ENCODE measurements at places on chromosomes 12 and 14.

DNA sequence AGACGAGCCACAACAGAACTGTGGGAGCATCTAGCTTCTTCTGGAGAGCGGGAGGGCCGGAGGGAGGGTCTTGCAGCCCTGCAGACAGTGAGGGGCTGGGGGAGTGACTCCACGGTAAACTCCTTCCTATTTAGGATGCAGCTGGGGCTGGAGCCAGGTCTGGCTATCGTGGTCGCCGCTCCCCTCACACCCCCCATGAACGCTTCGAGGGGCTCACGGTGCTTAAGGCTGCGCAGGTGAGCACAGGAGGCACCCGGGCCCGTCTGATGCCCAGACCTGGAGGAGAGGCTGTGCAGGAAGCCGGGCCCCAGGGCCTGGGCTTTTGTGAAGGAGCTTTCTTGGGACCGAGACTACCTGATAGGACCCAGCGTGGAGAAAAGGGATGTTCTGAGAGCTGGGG lies 3.9 kb upstream of the GNB3 start:
- DNase-seq, result no peak

- no peak for DNase-seq
Measured at GRCh38 chr12:70241845-70242244, 1.4 kb upstream of the CNOT2 start.

- no peak for DNase-seq
Measured at GRCh38 chr14:67239582-67239981, 1.7 kb upstream of the PALS1 start.

DNA sequence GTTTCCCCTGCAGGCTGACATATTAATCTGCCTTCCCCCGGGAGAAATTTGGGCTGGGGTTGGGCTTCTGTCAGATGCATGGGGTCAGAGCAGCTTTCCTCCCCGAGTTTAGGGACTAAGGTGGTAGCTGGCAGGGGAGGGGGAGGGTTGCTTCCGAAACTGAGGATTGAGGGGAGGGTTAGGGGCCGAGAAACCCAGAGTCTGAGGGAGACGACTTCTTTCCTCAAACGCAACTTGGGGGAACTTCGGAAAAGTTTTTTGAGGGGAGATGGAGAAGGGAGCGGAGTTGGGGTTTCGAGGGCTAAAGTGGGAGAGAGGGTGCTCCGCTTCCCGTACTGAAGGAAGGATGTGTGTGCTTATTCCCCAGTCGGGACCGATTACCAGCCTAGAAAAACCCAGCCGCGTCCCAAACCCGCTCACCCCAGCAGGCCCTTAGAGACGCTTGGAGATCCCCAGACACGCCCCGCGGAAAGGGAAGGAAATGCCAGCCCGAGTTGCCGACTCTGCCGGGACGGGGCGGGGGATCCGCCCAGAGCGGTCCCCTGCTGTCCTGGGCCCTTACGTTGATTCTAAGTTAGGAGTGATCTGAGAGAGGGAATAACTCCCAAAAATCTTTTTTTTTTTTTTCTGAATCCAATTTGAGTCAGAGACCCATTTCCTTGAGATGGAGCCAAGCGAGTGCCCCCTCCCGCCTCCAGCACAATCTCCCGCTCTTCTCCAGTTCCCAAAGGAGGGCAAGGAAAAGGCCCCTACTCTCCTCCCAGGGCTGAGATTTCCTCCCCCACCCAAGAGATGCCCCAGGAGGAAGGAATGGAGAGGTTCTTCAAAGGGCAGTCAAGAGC lies 61.9 kb downstream of the SMUG1 start:
- DNase-seq, result no peak

DNA sequence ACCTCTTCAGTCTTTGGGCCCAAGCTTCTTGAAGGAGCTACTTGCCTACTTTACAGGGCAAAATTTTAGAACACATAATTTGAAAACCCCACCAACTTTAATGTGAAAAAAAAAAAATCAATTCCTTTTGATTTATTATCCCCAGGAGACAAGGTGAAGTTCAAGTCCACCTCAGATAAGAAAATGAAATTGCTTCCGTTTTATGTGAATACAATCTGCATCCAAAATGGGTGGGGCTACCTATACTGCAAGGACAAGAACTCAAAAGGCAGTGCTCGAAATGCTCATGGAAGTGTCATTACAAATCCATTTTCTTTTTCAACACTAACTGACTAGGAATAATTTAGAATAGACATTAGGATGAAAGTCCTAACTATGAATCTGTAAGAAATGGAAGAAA lies 45.7 kb downstream of the SSPN start:
- no peak for DNase-seq

- DNase-seq, result no peak
Measured at GRCh38 chr12:124563401-124563800, 4.0 kb downstream of the NCOR2 start.

DNA sequence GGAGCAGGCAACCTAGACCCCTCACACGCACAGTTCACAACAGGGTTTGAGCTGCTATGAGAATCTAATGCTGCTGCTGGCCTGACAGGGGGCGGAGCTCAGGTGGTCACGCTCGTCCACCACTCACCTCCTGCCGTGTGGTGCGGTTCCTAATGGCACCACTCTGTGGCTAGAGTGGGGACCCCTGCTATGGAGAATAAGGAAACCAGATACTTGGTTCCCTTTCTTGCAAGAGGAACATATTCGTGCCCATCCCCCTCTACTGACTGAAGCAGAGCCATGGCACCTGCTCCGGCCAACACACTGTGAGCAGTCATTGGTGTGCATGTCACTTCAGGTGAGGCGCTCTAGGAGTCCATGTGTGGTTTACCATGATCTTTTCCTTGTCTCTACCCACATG lies 30.4 kb upstream of the RIMBP2 start:
- no peak for DNase-seq

DNA sequence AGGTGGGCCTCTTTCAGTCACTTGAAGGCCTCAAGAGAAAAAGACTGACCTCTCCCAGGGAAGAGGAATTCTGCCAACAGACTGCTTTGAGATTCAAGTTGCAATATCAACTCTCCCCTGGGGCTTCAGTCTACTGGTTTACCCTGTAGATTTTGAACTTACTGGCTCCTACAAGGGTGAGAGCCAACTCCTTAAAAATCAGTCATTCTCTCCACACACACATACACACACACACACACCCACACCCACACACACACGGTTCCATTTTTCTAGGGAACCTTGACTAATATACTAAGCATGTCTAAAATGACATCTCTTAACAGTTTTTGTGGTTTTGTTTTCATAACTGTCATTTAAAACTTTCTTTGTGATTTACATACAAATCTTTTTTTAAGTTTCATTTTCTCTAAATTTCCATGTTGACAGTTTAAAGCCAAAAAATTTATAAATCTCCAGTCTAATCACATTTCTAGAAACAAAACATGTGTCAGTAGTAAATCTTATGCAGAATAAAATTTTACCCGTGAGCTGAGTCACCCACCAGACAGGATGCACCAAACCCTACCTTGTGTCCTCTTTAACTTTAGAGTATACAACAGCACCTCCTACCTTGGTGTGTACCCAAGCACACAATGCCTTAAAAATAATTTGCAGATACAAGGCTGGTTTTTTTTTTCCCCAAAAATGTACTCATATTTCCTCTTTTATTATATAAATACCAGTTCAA lies 394.6 kb downstream of the AEBP2 start:
- no peak for DNase-seq

DNA sequence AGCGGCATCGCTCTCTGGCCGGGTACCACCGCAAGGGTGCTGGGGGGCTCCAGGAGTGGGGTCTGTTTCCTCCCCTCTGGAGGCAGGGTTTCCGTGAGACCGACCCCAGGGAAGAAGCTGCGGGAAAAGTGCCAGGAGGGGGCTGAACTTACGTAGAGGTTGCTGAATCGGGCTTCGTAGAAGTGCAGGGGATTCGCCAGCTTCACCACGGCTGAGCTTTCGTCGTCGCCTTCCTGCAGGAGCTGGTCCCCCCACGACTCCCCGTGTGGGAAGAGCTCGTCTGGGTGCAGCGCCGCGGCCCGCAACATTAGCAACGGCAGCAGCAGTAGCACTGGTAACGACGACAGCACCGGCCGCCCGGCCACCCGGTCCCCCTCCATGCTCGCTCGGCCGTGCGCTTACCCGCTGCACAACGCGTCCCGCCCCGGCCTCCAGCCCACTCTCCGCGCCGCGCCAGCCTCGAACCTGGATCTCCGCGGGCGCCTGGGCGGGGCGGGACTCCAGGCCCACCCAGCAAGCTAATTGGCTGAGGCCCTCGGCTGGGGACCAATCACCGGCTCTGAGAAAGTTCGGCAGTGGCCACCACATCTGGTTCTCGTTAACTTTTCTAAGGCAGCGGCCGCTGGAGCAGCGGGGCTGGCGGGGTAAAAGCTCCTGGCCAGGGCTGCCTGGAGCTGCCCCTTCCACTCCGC lies at the start of gene NID2:
Gene NID2 (minus strand): TSS at position 445 of the 692 bp plus-strand sequence. CDS start 65 bp downstream, at position 380.
- DNase-seq, result no peak

GRCh38 chr14:54486685-54487084 lies 2.1 kb downstream of the GMFB start:
- DNase-seq, result no peak

- no peak for DNase-seq
Measured at GRCh38 chr14:71728386-71728785, 203.8 kb upstream of the RGS6 start.

DNA sequence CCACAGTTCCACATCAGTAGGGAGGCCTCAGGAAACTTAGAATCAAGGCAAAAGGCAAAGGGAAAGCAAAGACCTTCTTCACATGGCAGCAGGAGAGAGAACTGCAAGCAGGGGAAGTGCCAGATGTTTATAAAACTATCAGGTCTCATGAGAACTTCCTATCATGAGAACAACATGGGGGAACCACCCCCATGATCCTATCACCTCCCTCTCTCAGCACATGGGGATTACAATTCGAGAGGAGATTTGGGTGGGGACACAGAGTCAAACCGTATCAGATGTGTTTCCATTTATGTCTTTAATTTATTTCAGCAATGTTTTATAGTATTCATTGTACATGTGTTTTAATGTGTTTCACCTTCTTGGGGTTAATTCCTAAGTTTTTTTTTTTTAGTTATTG lies 25.8 kb downstream of the METAP2 start:
- DNase-seq, result no peak

DNA sequence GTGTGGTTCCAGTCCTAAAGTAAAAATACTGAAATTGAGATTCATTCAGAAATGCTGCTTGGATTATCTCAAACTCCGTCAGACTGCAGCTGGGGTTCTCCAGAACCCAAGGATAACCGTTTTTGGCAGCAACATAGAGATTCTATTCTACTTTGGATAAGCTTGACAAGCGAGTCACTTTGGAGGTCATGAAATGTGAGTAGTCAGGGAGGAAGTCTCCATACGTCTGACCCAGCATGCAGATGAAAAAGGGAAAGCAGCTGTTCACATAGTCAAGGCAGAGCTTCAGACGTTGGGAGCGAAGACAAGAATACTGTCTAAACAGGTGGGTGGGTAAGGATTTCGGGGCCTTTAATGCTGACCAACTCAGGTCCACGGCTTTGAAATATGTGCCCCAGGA lies 14.9 kb upstream of the HSP90B1 start:
- no peak for DNase-seq
